Effector memory CD8-positive, alpha-beta T cell (primary cell): ENCODE measurements at places on chromosomes 5 and 9.

- DNase-seq = no peak
These were observed 89.4 kb downstream of the DOCK8 start for GRCh38 chr9:304106-304505.

- no peak for DNase-seq
These were observed 331.6 kb upstream of the SLC30A5 start for GRCh38 chr5:68762201-68762600.

- DNase-seq = no peak
These were observed 71.4 kb downstream of the DAPK1 start for GRCh38 chr9:87569008-87569509.

- no peak for DNase-seq
These were observed 124.0 kb upstream of the DAP start for GRCh38 chr5:10885026-10885425.

DNA sequence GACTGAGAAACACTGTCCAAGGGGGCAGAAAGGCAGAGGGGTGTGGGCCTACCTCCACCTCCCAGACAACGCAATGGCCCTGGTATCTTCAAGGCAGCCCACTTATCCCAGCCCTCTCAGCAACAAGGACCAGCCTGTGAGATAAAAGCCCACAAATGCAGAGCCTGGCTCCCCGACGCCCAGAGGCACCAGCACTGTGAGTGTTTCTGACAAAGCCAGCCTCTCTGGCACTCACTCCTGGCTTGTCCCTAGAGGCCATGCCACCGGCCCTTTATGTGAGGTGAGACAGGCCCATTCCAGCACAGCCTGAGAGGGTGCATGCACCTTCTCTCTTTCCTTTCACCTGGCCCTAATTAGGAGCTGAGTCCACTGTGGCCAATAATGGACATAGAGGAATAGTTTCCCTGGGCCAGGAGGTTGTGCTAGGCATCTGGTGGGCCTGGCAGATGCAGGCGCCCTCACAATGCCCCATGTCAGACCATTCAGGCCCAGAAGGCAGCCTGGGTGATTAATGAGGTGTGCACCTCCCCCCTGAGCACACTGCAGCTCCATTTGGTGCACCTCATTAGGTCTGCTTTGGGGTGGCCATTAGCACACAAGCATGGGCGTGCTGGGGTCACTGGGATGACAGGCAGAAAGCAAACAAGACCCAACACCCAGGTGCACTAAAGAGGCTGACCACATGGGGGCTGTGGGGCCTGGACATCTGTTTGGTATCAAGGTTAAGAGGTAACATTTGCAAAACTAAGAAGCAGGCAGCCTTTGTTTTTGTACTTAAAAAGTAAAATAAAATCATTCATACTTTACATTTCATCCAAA, 176.0 kb downstream of the MED10 start:
- DNase-seq = no peak

DNA sequence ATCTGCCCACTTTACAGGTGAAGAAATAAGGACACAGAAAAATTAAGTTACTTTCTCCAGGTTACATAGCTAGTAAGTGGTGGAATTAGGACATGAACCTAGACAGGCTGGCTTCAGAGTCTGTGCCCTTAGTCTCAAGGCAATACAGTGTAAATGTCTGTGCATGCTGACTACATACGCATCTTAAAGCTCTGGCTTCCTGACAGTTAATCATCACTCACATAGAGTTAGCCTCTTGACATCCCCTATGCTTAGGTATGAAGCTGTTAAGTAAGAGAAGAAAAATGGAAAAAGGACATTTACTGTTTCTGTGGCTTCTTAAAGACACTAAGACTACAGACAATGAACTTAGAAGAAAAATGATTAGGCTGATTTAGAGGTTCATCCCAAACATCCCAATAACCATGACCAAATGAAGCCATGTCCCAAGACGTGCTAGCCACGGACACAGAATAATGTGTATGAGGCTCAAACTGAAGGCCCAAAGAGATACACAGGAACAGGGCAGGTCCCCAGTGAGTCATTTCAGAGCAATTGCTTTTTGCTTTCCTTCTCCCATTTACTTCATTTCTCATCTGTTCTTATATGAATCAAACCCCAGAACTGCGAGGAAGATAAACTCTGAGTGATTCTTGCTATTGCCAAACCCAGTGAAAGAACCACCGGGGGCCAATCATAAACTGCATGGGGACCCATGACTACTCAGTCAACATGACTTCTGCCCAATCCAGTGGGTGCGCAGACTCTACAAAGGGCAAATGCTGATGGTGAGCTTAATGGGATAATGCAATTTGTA, 100.0 kb upstream of the IFNK start:
- no peak for DNase-seq

GRCh38 chr9:7676609-7677156, 122.9 kb downstream of the DMAC1 start:
- DNase-seq = no peak

- DNase-seq = no peak
These were observed 94.2 kb downstream of the CYLC2 start for GRCh38 chr9:103089357-103089756.

DNA sequence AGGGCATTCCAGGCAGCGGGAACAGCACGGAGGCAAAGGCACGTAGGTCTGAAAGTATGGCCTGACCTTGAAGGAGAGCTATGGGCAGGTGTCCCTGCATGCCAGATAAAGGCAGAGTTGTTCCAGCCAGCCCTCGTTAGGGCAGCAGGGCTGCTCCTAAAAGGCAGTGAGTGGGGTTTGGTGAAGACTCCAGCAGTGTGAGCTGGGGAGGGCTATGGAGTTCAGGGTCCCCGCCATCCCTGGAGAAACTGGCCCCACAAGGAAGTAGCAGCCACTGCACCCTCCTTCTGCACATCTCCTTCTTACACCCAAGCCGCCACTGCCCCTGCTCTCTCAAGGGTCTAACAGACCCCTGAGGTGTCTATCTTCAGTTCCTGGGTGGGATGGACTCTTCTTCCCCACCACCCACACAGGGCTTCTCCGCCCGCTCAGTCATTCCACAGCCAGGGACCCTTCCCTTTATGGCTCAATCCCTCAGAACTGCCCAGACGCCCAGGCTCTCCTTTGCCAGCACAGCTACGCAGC, 1.4 kb downstream of the AKNA start:
- peak; percentile 29 for DNase-seq

DNA sequence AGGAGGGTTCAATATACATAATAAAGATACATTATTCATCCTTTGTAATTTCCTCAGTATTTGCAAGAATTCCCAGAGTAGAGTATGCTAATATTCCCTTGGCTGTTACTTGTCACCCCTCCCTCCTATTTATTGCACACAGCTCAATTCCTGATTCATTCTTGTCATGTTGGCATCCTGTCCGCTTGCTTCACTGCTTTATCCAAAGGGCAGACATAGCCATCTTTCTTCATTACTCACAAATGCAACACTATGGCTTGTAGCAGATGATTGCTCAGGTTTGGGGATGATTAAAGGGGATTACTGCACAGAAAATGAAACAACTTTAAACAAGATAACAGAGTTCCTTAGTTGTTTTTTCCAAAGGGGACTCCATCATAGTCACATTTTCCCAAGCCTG, 1.2 kb upstream of the IL33 start:
- no peak for DNase-seq

DNA sequence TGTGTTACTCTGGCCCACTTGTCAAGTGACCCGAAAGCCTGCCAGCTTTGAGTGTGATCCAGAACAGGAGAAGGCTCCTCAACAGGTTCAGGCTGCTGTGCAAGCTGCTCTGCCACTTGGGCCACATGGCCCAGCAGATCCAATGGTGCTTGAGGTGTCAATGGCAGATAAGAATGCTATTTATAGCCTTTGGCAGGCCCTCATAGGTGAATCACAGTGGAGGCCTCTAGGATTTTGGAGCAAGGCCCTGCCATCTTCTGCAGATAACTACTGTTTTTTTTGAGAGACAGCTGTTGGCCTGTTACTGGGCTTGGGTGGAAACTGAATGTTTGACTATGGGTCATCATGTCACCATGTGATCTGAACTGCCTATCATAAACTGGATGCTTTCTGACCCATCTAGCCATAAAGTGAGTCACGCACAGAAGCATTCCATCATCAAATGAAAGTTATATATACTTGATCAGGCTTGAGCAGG, 180.8 kb downstream of the CARTPT start:
- DNase-seq = no peak

GRCh38 chr9:137245450-137246421, 4.6 kb downstream of the TUBB4B start:
- no peak for DNase-seq

GRCh38 chr5:34020726-34021125, 12.9 kb upstream of the AMACR start:
- DNase-seq = no peak

GRCh38 chr9:122016744-122017143, 76.4 kb downstream of the TTLL11 start:
- DNase-seq = no peak

- no peak for DNase-seq
These were observed 10.5 kb upstream of the SHB start for GRCh38 chr9:38079461-38080031.

DNA sequence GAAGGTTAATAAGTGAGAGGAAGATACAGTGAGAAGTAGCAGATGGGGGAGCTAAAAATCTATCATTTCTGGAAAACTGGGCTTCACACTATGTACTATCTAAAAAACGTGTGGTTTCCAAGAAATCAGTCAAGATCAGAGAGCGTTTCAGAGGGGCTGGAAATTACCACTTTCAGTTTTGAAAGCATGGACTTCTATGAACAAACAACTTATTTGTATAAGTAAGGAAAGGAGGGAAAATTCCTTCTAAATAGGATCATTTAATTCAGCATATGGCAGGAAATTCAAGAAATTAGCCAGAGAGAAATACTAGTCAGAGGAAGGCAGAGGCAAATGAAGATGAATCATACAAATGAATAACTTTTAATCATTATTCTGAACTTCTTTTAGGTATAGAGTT, 11.3 kb downstream of the TNC start:
- DNase-seq = no peak

DNA sequence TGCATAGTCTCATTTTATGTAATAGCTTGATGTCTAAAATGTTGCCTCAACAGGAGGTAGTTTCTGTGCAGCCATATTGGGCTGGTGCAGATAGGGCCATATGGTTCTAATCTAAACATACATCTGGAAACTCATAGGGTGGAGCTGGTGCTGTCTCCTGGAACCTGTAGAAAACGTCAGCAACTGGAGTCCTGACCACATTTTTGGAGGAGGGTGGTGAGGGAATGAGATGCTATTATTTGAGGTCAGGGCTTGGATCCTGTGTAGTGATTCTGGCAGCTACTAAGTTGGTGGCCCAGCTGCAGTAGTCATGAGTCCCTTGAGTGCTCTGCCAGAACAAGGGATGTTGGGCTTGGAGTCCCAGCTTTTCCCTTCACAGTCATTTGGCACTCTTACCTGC, 14.1 kb downstream of the MAN2A1 start:
- no peak for DNase-seq

DNA sequence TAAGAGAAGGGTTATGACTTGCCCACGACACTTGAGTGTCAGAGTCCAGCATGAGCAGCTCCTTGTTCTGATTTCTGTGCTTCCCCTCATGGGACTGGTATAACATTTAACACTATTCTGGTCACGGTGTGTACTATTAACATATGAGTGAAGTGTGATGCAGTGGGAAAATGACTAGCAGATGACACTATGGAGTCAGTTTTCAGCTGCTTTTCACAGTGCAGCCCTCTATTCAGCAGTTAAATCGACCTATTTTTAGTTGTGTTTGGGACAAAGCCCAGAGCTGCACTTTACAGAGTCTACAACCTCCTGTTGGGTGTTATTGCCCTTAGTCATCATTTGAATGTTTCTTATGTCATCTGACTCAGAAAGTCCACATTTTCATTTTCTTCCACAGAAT, 59.1 kb downstream of the CHSY3 start:
- DNase-seq = no peak

GRCh38 chr9:95611354-95611753, 94.6 kb upstream of the PTCH1 start:
- no peak for DNase-seq

- no peak for DNase-seq
These were observed 99.2 kb downstream of the ZNF462 start for GRCh38 chr9:106962122-106962521.

DNA sequence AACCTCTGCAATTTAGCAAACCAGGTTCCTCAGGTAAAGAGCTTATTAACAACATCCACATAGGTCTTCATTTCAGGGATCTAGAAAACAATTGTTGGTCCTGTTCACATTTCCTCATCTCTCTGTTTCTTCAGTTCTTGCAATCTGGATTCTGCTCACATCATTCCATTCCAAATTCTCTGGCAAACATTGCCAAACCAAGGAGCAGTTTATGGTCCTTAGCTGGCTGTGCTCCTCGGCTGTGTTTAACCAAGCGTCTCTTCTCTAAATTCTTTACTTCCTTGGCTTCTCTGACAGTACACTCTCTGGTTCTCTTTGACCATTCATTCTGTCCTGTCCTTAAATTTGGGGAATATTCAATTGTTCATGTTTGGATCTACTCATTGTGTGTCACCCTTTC, 65.8 kb upstream of the RANBP3L start:
- no peak for DNase-seq

- no peak for DNase-seq
These were observed 1075.0 kb downstream of the CDH9 start for GRCh38 chr5:25963251-25964008.

DNA sequence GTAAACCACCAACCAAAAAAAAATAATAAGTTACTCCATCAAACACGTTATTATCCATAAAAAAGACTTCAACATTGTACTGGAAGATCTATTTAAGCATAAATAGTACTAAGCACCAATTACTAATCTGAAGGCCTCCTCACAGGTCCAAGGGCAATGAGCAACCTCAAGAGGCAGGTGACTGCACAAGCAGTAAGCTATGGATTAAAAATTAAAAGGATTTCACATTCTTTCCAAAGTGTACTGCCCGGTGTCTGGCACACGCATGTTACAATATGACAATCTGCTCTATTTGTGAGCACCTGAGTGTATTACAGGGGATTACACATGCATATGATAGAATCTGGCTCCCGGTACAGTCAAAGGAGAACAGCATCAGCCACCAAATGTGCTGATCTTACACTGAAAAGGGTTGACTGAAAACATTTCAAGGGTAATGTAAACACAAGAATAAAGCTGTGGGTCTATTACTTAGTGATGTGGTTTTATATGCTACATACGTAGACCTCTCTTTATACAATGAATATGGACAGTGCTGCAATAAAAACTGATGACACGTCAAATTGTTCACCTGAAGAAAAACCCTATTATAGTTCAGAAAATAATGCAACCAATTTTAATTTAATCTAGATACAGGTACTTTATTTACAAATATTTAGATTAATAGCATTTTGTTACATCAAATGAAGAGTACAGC, 22.8 kb downstream of the RAB14 start:
- DNase-seq = no peak

DNA sequence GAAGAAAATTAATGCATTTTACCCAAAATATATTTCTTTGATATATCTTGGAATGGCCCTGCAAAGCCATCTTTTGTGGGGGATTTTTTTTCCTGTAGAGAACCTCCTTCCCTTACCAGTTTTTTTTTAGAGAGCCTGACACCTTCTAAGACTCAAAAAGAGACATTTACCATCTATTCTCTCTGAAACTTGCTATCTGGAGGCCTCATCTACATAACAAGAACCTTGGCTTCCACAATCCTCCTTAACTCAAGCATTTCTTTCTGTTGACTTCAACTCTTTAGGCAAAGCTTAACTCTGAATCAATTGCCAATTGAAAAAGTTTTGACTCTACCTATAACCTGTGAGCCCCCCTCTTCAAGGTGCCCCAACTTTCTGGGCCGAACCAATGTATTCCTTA, 6.2 kb downstream of the SLC45A2 start:
- no peak for DNase-seq
